ENCODE measurements at places on chromosomes 11 and 22. TPM values are rescaled to one million over a fixed set of nuclear protein-coding genes. Genes with fewer than 3 reads are reported as not detected.

GRCh38 chr22:19962246-19962908 lies 20.8 kb upstream of the TXNRD2 start:
- H3K4me1 ChIP-seq: peaks cover 5% of the 10 kb centered on the region
- peaks cover 21% of the 10 kb centered on the region for H3K36me3 ChIP-seq
- no peak overlapping the region for H3K27ac ChIP-seq
- no peak for DNase-seq
- H3K27me3 ChIP-seq: no peaks in the 10 kb centered on the region

APOA5 gene
- not detected for total RNA-seq

GRCh38 chr11:123211981-123212380 lies 16.9 kb upstream of the CLMP start:
- H3K4me1 ChIP-seq: no peaks in the 10 kb centered on the region
- no peaks in the 10 kb centered on the region for H3K36me3 ChIP-seq
- H3K4me3 ChIP-seq: no peak overlapping the region
- no peak for DNase-seq
- no peaks in the 10 kb centered on the region for H3K27me3 ChIP-seq

BAD gene
- 39.2 TPM for total RNA-seq

GRCh38 chr22:38124236-38124974 lies 13.9 kb upstream of the BAIAP2L2 start:
- no peak overlapping the region for H3K4me3 ChIP-seq
- no peak overlapping the region for H3K27ac ChIP-seq
- DNase-seq: no peak
- H3K36me3 ChIP-seq: peaks cover 3% of the 10 kb centered on the region
- no peaks in the 10 kb centered on the region for H3K4me1 ChIP-seq
- no peaks in the 10 kb centered on the region for H3K27me3 ChIP-seq
